Stimulated activated CD4-positive, alpha-beta T cell treated with anti-CD3 and anti-CD28 coated beads, Interleukin-4, amount 100 ng/mL, for 1 hour (primary cell): ENCODE measurements at places on chromosomes 6 and 20.

GRCh38 chr6:39083231-39083634, 31.8 kb downstream of the SAYSD1 start:
- no peak for DNase-seq

- DNase-seq: no peak
These were observed 252.6 kb downstream of the DLL1 start for GRCh38 chr6:170038251-170038650.

GRCh38 chr6:87817183-87817582, 115.2 kb upstream of the AKIRIN2 start:
- no peak for DNase-seq

- DNase-seq: no peak
These were observed 50.5 kb upstream of the DST start for GRCh38 chr6:56693246-56693607.
